Aorta (tissue), 5 donors: ENCODE measurements at places on chromosomes 13 and 19.

GRCh38 chr13:71902676-71903075 lies 35.7 kb upstream of the DACH1 start:
- no peaks in the 10 kb centered on the region for H3K4me1 ChIP-seq
- no peaks in the 10 kb centered on the region for H3K36me3 ChIP-seq
- no peaks in the 10 kb centered on the region for H3K27me3 ChIP-seq
- H3K27ac ChIP-seq = no peak overlapping the region

- H3K36me3 ChIP-seq = no peaks in the 10 kb centered on the region
- H3K4me1 ChIP-seq = no peaks in the 10 kb centered on the region
- no peaks in the 10 kb centered on the region for H3K27me3 ChIP-seq
- H3K27ac ChIP-seq = no peak overlapping the region
- no peak overlapping the region for H3K4me3 ChIP-seq
Observed at GRCh38 chr13:24288870-24289269, 20.5 kb upstream of the C1QTNF9 start.

DNA sequence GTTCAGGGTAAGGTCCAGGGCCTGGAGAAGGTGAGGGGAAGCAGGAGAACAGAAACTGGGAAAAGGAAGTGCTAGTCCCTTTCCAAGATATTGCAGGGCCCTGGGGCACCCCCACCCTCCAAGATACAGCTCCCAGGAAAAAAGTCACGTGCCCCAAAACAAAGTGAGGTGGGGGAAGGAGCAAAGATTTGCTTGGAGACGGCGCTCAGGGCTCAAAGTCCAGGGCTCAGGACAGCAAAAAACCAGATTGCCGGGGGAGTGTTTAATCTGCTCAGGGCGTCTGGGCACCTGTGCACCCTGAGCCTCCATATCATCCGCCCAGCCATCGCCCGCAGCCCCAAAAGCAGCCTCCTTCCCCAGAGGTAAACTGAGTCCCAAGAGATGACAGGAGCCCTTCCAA lies 6.3 kb downstream of the SMIM24 start:
- no peak overlapping the region for H3K4me3 ChIP-seq
- no peaks in the 10 kb centered on the region for H3K4me1 ChIP-seq
- H3K36me3 ChIP-seq = no peaks in the 10 kb centered on the region
- DNase-seq = no peak
- no peak overlapping the region for H3K27ac ChIP-seq

DNA sequence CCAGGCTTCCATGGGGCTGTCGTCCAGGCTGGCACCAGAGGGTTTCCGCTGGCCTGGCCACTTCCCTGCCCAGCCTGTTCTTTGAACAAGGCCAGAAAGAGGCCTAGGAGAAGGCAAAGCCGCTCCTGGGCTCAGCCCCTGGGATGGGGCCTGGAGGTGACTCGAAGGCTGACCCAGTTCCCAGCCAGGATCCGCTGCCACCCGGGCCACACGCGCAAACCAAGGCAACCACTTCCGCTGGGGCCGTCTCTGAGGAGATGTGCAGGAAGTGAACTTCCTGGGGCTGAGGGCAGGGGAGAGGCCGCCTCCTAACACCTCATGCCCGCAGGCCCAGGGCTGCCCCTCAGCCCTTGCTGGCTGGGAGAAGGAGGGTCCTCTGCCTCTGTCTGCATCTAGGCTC lies 15.2 kb downstream of the PLEKHF1 start:
- H3K4me3 ChIP-seq = no peak overlapping the region
- DNase-seq = peak; percentile 78
- H3K4me1 ChIP-seq = peaks cover 4% of the 10 kb centered on the region
- H3K27me3 ChIP-seq = no peaks in the 10 kb centered on the region
- H3K27ac ChIP-seq = peak overlapping the region; percentile 16
- no peaks in the 10 kb centered on the region for H3K36me3 ChIP-seq

GRCh38 chr19:46786236-46787039 lies 2.0 kb downstream of the SLC1A5 start:
- H3K27ac ChIP-seq = peak overlapping the region; percentile 14
- peak overlapping the region; percentile 49 for H3K4me3 ChIP-seq
- no peaks in the 10 kb centered on the region for H3K27me3 ChIP-seq
- no peaks in the 10 kb centered on the region for H3K36me3 ChIP-seq
- no peaks in the 10 kb centered on the region for H3K4me1 ChIP-seq

DNA sequence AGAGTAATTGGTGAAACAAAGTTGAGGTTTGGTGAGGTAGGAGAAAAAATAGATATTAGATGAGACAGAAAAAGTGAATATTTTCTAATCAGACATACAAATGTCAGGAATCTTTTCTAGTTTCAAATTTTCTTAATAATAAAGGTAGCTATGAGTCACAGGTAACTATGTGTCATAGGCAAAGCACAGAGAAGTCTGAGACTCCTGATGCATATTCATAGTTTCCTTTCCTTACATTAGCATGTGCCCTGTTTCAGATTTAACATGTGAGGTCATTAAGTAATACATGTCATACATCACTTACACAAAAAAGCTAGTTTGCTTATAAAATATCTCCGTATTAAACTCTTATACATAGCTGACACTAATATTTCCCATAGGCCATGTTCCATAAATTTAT lies 1141.3 kb upstream of the PCDH20 start:
- no peaks in the 10 kb centered on the region for H3K36me3 ChIP-seq
- DNase-seq = no peak
- H3K4me1 ChIP-seq = no peaks in the 10 kb centered on the region
- no peak overlapping the region for H3K4me3 ChIP-seq
- H3K27me3 ChIP-seq = no peaks in the 10 kb centered on the region

- H3K27ac ChIP-seq = no peak overlapping the region
- no peak overlapping the region for H3K4me3 ChIP-seq
- DNase-seq = peak; percentile 88
- no peaks in the 10 kb centered on the region for H3K4me1 ChIP-seq
- no peaks in the 10 kb centered on the region for H3K27me3 ChIP-seq
Observed at GRCh38 chr19:664913-665443, 2.0 kb upstream of the RNF126 start.

DNA sequence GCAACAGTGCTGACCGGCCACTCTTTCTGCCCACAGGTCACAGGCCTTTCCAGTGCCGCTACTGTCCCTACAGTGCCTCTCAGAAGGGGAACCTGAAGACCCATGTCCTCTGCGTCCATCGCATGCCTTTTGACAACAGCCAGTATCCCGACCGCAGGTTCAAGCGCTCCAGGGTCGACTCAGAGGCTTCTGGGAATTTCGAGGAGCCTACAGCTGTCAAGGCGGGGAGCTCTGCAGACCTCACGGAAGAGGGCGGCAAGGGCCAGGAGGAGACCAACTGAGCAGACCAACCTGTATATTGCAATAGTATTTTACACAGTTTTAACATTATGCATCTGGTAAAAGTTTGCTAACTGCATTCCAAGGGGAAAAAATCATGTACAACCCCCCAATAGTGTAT lies 338.5 kb downstream of the ZNF536 start:
- no peak overlapping the region for H3K4me3 ChIP-seq
- no peaks in the 10 kb centered on the region for H3K36me3 ChIP-seq
- no peaks in the 10 kb centered on the region for H3K4me1 ChIP-seq
- peaks cover 3% of the 10 kb centered on the region for H3K27me3 ChIP-seq
- H3K27ac ChIP-seq = no peak overlapping the region

DNA sequence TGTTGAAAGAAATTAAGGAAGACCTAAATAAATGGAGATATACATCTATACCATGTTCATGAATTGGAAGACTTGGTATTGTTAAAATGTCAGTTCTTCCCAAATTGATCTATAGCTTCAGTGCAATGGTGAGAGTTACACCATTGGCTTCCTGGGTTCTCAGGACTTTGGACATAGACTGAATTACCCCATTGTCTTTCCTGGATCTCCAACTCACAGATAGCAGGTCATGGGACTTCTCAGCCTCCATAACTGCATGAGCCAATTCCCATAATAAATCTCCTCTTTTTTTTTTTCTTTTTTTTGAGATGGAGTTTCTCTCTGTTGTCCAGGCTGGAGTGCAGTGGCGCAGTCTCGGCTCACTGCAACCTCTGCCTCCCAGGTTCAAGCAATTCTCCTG lies 38.7 kb downstream of the CCNE1 start:
- no peaks in the 10 kb centered on the region for H3K27me3 ChIP-seq
- H3K36me3 ChIP-seq = no peaks in the 10 kb centered on the region
- DNase-seq = no peak
- H3K27ac ChIP-seq = no peak overlapping the region
- H3K4me3 ChIP-seq = no peak overlapping the region

- DNase-seq = no peak
- H3K27me3 ChIP-seq = no peaks in the 10 kb centered on the region
- H3K36me3 ChIP-seq = no peaks in the 10 kb centered on the region
- peak within 1 kb of the TSS; percentile 98 for H3K4me3 ChIP-seq
- H3K4me1 ChIP-seq = peaks cover 4% of the 10 kb centered on the region
Observed at GRCh38 chr19:49766930-49767299, at the start of gene AP2A1. Gene AP2A1, plus strand, starts transcription at chr19:49767001. Its CDS starts 133 bp downstream, at chr19:49767134.

DNA sequence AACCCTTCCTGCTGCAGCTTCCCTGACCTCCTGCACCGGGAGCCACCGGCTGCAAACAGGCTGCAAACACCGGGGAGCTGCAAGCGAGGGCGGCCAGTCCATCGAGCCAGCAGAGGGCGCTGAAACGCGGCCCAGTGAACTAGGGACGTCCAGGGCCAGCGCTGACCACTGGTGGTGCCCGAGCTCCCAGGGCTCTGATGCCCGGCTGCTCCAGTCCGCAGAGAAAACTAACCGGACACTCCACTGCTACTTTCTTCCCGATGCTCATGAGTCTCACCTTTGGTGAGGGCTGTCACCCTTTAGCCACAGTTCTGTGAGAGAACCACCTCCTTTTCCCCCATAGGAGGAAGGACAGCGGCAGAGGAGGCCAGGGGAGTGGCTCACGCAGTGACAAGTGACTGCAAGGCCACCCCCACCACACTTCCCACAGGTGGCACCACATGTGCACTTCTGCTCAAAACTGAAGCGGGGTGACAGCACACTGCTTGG lies 82.8 kb upstream of the MTIF3 start:
- DNase-seq = peak; percentile 90
- no peak overlapping the region for H3K4me3 ChIP-seq
